H9 (cell line): ENCODE measurements at places on chromosomes 1 and 21.

DNA sequence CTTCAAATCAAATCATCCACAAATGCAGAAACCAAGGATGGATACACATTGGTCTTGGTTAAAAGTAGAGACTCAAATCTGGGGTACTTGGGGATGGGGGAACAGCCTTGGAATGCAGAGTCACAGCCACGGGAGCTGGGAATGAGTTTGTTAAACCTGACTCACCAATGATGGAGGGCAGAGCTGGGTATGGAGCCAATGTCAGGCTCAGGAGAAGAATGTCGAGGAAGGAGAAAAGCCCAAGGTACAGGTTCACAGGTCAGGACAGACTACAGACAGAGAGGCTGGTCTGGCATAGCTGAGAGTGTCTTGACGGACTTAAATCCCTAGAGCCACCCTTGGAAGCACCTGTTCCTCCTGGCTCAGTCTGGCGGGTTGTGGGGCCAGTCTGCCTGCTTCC lies 237.6 kb downstream of the NTNG1 start:
- no peak for DNase-seq

DNA sequence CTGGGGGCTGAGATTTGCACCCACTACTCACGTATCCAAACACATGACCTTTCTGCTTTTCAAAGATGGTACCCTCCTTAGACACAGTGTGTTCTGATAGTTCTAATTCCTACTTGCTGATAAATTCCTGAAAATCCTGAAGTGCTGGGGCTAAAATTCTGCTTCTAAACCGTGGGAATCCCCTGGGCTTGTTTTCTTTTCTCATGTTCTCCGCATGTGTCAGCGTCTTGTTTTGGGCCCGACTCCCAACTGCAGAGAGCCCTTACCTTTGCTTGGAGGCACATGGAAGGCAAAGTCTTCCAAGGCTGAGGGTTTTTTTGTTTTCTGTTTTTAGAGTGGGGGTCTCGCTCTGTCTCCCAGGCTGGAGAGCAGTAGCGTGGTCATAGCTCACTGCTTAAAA lies 27.2 kb downstream of the PSMG1 start:
- no peak for DNase-seq

- DNase-seq, result no peak
Observed at GRCh38 chr1:154191990-154192461, at the start of gene TPM3. Gene TPM3, minus strand, starts transcription at chr1:154192100. Its CDS starts 82 bp downstream, at chr1:154192018.

DNA sequence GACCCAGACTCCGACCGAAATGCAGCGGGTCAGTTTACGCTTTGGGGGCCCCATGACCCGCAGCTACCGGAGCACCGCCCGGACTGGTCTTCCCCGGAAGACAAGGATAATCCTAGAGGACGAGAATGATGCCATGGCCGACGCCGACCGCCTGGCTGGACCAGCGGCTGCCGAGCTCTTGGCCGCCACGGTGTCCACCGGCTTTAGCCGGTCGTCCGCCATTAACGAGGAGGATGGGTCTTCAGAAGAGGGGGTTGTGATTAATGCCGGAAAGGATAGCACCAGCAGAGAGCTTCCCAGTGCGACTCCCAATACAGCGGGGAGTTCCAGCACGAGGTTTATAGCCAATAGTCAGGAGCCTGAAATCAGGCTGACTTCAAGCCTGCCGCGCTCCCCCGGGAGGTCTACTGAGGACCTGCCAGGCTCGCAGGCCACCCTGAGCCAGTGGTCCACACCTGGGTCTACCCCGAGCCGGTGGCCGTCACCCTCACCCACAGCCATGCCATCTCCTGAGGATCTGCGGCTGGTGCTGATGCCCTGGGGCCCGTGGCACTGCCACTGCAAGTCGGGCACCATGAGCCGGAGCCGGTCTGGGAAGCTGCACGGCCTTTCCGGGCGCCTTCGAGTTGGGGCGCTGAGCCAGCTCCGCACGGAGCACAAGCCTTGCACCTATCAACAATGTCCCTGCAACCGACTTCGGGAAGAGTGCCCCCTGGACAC lies 534 bp downstream of the C1orf56 start:
- peak; percentile 87 for DNase-seq

GRCh38 chr1:234478152-234478480 lies 863 bp downstream of the TARBP1 start:
- peak; percentile 76 for DNase-seq

DNA sequence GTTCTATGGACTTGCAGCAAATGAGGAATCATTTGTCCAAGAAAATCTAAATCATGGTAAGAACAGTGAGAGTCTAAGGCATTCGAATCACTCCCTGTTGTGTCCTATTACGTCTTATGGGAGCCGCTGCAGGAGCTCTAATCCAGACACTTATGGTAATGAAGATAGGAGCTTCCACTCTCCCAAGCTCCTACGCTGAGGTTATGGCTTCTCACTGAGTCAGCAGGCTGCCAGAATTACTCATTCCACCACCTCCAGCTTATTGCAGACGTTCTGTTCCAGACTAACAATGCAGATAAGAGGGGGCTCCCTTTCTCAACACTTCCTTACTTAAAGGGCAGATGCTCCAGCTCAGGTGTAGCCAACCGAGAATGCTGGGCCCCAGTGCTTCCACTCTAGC lies 212.6 kb downstream of the GREM2 start:
- DNase-seq, result no peak
